ENCODE measurements at places on chromosomes 2 and 18.

DNA sequence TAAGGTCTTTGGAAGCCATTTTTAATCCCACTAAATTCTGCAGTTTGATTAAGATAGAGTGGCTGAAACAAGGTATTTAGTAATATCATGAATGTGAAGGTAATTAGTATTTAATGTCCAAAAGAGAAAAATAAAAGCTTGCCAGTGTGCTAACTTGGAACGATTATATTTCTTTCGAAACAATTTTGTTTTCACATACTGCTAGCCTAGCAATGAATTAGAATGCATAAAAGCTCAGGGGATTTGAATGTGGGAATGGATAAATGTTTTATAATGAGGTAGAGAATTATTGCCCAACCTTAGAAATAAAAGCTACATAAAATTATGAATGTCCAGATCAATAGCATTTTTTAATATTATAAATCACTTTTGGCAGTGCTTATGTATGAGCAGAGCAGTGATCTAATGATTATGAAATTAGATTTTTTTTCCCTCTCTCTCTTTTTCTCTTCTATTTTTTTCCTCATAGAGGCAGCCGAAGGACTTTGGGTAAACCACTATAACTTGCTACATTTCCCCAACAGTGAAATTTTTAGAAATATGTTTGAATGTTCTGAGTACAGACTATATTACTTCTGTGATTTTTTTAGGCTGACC lies 75.5 kb downstream of the PLCL1 start:
- no peak for DNase-seq

- DNase-seq: no peak
These were observed 19.9 kb downstream of the MBP start for GRCh38 chr18:77112747-77113092.

DNA sequence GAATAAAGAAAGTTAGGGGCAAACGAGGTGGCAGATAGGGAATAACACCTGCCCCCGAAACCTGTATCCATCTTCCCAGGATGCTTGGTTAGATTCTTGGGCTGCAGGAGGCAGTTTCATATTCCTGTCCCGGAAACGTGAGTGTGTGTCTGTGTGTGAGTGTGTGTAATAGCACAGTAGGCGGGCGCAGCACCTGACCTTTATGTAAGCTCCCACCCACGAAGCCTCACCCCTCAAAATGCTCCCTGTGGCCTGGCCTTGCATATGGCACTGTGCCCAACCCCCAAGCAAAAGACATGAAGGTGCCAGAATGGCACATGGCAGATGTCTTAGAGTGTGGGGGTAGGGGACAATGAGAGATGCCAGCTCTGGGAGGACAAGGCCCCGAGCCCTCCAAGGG lies 48.9 kb downstream of the EFR3B start:
- no peak for DNase-seq

- no peak for DNase-seq
These were observed 34.1 kb downstream of the RAPH1 start for GRCh38 chr2:203500951-203501350.

GRCh38 chr2:101047774-101048173 lies 45.7 kb downstream of the RPL31 start:
- DNase-seq: no peak

DNA sequence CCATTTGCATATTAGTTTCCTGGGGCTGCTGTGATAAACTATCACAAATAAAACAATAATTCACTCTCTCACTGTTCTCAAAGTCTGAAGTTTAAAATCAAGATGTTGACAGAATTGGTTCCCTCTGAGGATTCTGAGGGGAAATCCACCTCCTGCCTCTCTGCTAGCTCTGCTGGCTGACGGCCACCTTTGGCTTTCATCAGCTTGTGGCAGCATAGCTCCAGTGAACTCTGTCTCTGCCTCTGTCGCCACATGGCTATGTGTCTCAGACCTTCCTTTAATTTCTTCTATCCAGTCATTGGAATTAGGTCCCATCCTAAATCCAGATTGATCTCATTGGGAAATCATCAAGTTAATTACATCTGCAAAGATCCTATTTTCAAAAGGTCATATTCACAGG lies 38.9 kb upstream of the TRIM43 start:
- no peak for DNase-seq

DNA sequence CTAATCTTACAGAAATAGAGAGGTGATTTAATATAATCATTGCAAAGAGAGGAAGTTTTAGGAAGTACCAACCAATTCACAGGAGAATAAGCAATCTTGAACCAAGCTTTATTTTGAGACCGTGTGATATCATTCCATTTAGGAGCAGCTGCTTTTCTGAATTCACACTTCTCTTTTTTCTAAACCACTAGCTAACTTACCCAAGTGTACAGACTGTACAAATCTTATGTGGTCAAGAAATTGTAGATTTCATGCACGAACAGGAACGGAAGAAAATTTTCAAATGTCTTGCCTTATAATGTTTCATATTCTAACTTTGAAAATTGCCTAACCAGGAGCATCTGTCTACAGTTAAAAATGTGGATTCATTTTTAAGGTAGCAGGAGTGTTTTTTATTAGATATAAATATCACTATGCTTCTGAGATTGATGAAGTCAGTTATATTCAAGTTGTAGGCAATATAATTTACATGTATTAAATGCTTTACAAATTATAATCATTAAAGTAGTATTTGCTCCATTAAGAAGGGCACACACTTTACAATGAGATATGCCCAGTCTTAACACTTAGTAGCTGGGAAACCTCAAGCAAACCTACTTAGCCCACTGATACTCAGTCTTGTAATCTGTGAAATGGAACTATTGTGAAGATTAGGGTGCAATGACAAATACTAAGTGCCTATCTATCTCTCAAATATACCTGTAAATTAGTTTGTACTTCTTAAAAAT lies 302.2 kb upstream of the STON1 start:
- DNase-seq: no peak

DNA sequence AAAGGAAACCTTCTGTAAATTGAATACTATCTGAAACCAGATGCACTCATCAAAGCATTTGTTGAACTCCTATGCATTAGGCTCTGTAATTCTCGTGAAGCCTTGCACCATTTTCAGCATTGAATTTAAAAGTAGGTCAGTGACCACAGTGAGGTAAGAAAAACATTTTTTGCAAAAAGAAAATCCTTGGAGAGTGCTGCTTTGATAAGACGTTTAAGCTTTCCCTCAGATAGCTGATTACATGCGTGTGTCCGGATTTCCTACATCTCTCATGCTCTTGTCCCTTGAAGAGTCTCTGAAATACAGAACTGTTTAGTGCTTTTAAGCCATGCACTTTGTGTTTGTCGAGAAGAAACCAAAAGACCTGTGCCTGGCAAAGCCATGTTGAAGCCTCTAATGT lies 113.6 kb downstream of the FMNL2 start:
- no peak for DNase-seq

DNA sequence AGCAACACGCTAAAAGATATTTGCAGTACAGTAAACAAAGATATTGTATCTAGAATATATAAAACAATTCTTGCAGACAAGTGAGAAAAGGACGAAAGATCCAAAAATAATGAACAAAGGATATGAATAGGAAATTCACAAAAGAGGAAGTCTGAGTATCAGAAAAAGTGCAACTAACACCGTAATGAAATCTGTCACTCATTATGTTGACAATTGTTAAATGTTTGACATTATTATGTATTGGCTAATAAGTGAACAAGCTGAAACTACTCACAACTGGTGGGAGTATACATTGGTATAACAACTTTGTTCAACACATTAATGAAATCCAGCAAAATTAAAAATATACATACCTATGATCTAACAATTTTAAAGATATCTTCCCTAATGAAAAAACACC lies 36.7 kb upstream of the ASXL3 start:
- DNase-seq: no peak

- no peak for DNase-seq
These were observed 106.3 kb downstream of the GPR39 start for GRCh38 chr2:132522901-132523300.

DNA sequence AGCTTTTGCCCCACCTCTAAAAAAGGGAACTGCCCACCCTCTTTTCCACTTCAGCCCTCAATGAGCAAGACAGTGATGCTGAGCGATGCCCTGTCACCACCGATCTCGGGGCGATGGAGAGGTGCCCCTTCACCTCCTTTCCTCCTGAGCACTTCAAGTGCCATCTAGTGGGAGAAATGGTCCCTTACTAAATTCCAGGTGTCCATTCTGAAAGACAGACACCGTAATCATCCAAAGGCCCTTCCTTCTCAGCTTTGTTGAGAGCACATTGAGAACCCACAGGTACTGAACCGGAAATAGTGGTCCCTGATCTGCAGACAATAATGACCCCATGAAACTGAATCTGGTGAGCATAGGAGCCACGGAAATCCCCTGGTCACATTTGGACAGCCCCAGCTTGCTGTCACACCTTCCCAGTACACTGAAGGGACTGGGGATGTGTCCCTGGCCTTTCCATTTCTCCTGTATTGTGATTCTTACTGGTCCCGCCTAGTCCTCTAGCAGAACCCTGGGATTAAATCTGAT lies 38.5 kb downstream of the KCTD18 start:
- no peak for DNase-seq

DNA sequence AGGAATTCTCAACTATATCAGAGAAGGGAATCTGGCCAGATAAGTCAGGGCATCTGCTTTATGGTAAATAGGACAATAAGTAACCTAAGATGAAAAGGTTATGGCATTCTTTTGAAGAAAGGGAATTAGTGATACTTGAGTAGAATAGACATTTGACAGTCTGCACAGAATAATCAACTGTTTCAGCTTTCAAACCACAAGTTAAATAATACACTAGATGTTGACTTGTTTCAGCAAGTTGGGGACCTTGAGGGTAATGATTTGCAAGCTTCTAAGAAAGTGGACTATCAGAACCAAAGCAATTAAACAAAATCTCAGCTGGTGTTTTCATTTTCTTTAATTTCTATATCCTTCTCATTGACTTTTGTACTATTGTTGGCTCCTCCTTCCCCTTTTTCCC lies 54.5 kb downstream of the SLC39A10 start:
- no peak for DNase-seq

GRCh38 chr2:239261356-239261755 lies 139.5 kb downstream of the HDAC4 start:
- DNase-seq: no peak

DNA sequence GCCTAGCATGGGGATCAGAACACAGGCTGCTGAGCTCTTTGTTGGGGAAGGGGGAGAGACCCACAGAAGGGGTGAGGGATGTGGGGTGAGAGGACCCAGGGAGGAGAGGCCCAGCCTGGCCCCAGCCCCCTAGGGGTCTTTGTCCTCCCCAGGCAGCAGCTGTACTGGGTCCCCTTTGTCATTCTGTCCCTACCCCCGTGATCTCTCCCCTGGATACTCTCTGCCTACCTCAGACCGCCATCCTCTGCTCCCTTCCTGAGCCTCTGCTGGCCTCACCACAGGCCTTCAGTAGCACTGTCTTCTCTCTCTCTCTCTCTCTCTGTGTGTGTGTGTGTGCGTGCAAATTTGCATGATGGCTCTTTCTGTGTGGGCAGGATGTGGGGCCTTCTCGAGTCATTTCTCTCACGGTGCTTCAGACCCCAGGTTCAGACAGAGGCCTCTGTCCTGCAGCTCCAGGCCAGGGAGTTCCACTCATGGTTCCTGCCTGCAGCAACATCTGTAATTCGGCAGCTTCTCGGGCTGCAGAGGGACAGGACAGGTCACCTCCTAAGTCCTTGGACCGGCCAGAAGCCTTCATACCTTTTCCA lies 1.4 kb downstream of the PSD4 start:
- DNase-seq: peak; percentile 70

- DNase-seq: no peak
These were observed 209.5 kb downstream of the DYSF start for GRCh38 chr2:71662665-71663394.

GRCh38 chr18:5975111-5976002 lies 80.0 kb upstream of the TMEM200C start:
- no peak for DNase-seq

DNA sequence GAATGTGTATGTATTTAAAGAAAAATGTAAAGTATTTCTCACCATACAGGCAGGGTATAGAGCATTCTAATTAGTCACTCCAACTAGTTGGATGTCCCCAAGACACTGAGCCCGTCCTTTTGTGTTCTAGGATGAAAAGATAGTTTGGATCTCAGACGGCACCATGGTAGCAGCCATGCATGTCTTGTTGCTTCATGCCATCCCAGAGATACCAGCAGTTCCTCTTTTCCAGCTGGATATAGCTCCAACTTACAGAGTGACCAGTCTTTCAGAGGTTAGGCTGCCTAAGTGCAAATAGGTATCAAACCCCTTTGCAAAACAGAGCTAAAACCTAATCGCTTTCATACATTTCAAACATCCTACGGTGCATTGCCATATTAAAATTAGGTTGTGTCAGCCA lies 275.3 kb downstream of the MTX2 start:
- DNase-seq: no peak

GRCh38 chr2:160232905-160233475 lies 32.9 kb upstream of the ITGB6 start:
- DNase-seq: no peak

DNA sequence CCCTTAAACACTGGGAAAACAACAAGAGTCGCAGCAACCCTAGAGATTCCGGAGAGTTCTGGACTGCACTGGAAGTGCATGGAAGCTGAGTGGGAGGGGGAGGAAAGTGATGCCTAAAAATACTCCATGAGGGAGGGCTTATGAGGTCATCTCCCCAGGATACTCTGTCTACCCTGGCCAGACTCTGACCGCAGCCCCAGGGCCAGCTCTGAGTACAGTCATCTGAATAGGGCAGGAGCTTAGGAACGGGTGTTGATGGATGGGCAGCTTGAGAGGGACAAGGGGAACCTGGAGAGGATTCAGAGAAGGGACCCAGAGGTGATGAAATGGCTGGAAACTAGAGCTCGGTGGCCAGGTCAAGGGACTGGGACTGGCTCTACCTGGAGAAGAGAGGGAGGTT lies 79.3 kb upstream of the IGFBP5 start:
- no peak for DNase-seq

DNA sequence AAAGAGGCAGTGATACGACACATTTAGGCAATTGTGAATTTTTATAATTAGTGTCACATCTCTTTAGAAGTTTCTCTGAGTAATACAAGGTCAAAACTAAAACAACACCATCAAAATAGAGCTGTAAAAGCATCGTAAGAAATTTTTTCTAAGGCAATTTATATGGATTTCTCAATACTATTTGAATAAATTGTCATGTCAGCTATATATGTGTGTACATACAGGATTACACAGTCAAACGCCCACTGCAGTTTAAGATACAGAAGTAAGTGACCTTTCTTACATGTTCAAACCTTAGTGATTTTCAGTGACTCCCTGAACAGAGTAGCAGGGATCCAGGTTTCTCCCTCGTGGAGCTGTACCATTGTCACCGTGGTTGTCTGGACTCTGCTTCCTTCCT lies 129.1 kb upstream of the CBLN2 start:
- no peak for DNase-seq

DNA sequence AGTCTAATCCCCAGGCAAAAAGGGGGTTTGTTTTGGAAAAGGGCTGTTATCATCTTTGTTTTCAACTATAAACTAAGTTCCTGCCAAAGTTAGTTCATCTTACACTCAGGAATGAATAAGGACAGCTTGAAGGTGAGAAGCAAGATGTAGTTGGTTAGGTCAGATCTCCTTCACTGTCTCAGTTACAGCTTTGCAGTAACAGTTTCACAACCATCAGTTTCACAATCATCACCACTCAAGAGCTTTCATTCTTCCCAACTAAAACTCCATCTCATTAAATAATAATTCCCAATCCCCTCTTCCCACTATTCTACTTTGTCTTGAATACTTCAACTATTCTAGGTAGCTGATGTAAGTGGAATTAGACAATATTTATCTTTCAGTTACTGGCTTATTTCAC lies 200.9 kb downstream of the NYAP2 start:
- no peak for DNase-seq

GRCh38 chr2:235616885-235617284 lies 123.0 kb downstream of the AGAP1 start:
- no peak for DNase-seq

All from activated effector memory CD4-positive, alpha-beta T cell treated with Interleukin-2 at 50 U/mL for 16 hours (primary cell).